ENCODE measurements at places on chromosomes 2 and 18.
A peak's percentile ranks its signal among the peaks of the same experiment; 100 is the strongest.

GRCh38 chr18:70421471-70422390, 132.9 kb downstream of the SOCS6 start:
- peak; percentile 88 for DNase-seq

DNA sequence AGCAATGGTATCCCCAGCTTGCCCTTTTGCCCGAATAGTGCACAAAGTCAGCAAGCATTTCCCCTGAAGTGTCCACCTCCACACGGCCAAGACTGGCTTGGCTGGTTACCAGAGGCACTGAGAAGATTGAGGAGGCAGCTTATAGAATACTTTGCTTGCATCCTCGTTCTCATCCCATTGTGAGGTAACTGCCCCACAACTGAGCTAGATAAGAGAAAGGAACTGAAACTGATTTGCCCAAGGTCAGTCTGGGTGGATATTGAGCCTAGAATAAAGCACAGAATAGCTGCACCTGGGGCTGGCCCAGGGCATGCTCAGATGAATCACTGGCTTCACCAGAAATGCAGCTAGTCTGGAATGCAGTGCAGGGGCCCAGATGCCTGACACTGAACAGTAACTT, 32.7 kb upstream of the MAP4K3 start:
- DNase-seq = peak; percentile 57

GRCh38 chr2:98378901-98379300, 32.6 kb downstream of the CNGA3 start:
- DNase-seq = no peak

DNA sequence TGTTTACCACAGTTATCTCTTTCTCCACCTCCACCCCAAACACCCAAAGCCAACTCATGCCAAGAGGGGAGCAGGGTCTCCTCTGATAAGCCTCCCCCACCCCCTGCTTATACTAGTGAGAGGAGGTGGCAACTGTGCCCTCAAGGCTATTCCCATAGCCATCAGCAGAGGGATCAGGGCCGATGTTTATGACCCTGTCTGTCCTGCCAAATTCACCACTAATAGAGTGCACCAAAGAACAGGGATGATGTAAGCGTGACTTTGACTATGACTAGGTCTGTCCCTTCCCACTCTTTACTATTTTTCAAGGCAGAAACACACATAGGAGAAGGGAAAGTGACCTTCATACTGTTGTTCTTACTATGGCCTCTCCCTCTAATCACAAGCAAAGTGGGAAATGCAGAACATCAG, 74.6 kb downstream of the CLHC1 start:
- no peak for DNase-seq

DNA sequence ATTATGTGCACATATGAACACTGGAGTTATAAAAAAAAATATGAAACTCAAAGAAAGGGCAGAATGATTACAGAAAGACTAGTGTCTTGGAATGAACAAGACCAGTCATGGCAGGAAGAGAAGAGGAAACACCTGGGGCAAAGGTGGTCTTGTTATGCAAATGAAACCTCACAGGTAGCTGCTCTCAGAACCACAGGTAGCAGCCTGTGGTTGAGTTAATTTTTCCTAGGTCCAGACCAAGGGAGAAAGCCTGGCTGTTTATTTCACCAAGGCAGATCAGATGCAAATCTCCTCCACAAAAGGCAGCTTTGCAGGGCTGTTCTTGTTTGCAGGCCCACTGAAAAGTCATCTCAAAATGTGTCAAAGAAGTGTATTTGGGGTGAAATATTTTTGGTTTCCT, 785.8 kb downstream of the RNF144A start:
- DNase-seq = no peak

- no peak for DNase-seq
Observed at GRCh38 chr2:59233448-59233847, 992.3 kb upstream of the FANCL start.

- DNase-seq = peak; percentile 12
Observed at GRCh38 chr2:98822301-98823164, 91.6 kb upstream of the MGAT4A start.

- DNase-seq = no peak
Observed at GRCh38 chr2:36466135-36466534, 110.6 kb downstream of the CRIM1 start.

DNA sequence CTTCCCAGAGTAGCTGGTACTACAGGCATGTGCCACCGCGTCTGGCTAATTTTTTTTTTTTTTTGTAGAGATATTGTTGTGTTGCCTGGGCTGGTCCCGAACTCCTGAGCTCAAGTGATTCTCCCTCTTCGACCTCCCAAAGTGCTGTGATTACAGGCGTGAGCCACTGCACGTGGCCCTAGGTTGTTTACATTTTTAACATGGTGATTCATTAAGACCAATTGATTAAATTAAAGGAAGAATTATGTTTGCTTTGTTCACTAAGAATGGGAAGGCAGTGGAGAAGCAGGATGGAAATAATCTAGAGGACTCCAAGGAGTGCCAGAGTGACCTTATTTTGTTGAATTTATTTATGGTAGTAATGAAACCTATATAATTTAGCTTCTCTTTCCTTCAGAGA, 7.5 kb downstream of the LCLAT1 start:
- peak; percentile 17 for DNase-seq

- DNase-seq = no peak
Observed at GRCh38 chr2:3079959-3080948, 297.4 kb downstream of the EIPR1 start.

- DNase-seq = no peak
Observed at GRCh38 chr2:3279236-3279960, 98.2 kb downstream of the EIPR1 start.

- DNase-seq = peak; percentile 91
Observed at GRCh38 chr2:85504778-85505261, 34.1 kb upstream of the MAT2A start.

DNA sequence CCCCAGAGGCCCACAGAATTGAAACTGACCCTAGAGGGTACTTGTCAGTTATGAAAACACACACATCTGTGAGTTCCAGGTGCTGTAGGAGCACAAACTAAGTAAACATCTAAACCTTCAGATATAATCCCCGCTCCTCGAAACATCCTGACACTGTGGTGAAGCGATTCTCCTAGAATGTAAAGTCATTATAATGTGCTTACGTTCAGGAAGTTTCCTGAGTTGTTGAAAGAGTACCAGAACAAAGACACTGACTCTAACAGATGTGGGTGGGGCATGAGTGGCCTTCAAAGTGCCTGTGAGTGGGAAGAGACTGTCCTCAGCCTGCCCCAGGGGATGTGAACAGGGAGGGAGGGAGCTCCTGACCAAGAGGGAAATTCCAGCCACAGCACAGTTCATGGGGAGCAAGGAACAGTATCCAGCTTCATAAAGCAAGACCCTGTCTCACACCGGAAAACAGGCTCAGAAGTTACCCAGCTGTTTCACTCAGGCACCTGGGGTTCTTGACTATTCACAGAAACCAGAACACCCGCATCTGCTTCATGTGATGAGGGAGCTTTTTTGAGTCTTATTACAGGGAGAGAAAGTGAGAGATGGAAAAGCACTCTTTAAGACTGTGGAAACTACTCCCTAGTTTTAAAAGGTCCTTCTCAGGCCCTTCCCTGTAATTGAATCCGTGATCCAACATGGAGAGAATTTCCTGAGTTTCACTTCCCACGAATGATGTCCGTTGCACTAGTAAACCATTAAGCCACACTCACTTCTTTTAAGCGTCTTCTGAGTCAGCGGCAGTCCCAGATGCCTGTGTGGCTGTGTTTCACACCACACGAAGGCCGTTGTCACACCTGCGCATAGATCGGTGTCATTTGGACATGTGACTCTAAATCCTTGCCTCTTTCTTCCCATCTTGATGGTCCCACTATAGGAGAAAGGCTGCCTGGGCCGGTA, 88.6 kb upstream of the EML6 start:
- peak; percentile 39 for DNase-seq

DNA sequence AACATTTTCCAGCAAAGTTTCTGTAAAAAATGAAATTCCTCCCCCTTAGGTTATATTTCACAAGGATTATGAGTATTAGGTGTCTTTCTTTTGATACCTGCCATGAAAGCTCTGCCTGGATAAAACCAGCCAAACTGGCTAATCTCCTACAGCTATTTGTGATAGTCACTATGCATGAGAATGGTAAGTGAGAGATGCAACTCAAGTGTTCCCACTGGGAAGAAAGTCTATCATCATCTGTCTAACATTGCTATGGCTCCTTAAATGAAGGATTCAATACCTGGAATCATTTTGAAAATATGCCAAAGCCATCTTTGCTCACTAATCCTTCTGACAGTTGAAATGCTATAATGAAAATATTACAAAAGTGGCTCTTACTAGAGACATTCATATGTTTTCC, 339.9 kb upstream of the LRRTM4 start:
- DNase-seq = no peak

DNA sequence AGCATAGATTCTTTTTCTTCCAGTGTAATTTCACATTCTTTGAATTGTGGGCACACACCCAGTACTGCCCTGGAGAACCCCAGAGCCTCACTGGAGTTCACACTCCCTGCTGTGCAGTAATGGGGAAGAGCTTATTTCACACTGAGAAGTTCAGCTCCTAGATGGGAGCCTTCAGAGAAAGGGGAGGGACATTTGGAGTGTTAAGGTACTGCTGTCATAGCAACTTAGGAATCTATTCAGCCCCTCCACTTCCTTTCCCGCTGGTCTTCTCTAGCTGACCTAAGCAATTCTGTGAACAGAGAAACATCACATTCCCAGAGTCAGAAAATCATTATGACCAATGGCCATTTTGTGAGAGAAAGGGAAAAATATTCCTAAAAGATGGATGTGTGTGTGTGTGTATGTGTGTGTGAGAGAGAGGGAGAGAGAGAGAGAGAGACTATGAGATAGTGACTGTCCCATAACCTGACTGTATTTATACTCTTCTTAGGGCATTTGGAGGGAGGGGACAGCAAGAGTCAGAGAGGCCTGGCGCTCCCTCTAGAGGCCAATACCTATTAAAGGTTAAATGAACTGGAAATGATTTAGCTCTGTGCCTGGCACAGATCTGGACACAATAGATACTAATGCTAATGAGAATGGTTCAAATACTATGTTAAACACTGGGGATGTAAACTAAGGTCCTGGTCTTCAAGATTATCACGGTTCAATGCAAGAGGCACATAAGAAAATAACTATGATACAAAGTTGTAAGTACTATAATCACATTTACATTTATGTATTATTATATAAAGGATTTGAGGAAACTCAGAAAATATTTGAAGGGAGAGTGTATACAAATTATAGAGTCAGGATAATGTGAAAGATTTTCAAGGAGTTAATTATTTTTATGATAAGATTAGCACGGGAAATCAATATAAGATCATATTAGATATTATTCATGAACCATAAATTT, 41.5 kb upstream of the RPE start:
- peak; percentile 41 for DNase-seq

DNA sequence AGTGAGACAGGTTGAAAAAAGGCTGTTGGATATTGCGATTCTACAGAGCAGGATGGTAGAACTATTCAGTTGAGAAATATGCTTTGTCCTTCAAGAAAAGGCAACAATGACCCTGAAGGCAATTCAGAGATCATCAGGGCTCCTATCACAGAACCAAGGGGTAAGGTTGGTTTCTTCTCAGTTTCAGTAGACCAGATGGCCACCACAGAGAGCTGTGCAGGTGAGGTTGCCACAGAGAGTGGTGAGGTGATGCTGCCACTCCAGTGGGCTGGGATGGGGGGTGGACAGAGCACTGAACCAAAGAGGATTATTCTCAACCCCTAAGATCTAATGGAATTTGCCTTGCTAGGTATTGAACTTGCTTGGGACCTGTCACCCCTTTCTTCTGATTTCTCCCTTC, 64.6 kb upstream of the ZBTB7C start:
- no peak for DNase-seq

DNA sequence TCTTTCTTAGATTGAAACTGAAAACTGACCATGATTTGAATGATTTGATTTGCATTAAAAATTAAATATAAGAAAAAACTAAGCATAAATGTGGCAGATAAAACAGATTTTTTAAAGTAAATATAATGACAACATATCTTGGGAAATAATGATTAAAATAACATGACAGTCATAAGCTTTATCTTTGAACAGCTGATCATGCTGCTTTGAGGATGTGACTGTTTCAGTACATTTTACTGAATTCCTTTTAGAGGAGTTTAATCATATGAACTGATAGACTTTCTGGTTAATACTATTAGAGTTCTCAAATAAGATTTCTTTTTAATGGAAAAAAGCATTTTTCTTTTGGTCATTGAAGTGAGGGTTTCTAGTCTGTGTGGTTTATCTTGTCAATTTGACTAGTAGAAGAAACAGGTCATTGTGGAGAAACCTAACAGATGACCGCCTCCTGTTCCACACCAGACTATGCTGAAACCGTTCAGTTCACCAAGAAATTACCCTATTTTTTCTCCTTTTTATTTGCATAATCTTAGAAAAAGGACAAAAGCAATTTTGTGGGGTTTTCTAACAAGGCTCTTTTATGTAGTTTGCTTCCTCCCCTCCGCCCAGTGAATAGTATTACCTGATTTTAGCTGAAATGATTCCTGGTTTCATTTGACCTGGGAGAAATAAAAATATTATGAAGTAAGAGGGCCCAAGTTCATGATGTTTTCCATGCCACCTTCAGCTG, 262.1 kb downstream of the PTGR3 start:
- no peak for DNase-seq

- no peak for DNase-seq
Observed at GRCh38 chr2:27241761-27242613, 20.9 kb downstream of the SLC30A3 start.

DNA sequence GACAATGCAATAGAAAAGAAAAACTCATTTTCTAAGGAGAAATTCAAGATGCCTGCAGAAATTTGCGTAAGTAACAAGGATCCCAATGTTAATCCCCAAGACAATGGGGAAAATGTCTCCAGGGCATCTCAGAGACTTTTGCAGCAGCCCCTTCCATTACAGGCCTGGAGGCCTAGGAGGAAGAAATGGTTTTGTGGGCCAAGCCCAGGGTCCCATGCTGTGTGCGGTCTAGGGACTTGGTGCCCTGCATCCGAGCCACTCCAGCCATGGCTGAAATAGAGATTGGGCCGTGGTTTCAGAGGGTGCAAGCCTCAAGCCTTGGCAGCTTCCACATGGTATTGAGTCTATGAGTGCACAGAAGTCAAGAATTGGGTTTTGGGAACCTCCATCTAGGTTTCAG, 103.9 kb upstream of the ACVR1 start:
- no peak for DNase-seq

DNA sequence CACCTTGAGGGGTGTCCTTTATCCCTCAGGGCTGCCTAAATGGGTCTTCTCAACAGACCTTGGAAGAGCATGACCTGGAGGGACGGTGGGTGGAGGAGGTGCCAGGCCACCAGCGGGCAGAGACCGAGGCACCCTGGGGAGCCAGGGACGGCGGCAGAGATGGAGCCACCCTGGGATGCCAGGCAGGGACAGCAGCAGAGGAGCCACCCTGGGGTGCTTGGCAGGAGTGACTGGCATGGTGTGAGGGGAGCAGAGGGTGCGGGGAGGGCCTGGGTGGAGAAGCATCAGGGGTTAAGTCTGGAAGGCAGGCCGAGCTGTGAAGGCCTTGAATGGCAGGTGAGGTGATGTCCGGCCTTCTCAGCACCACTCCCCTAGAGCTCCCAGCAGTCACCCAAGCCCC, 56.1 kb downstream of the CIB4 start:
- no peak for DNase-seq

GRCh38 chr2:68366083-68366560, 1.0 kb downstream of the PLEK start:
- no peak for DNase-seq

GRCh38 chr2:233929352-233930022, 12.3 kb downstream of the TRPM8 start:
- DNase-seq = no peak

GRCh38 chr18:40109252-40110049, 1845.6 kb upstream of the PIK3C3 start:
- DNase-seq = no peak

- DNase-seq = peak; percentile 93
Observed at GRCh38 chr2:127398239-127398590, 10.4 kb upstream of the MAP3K2 start.

- DNase-seq = no peak
Observed at GRCh38 chr2:21029519-21029918, 14.4 kb downstream of the APOB start.
